H7 (cell line): ENCODE measurements at places on chromosomes 2 and 18. TPM values are rescaled to one million over a fixed set of nuclear protein-coding genes. Genes with fewer than 3 reads are reported as not detected.

DNA sequence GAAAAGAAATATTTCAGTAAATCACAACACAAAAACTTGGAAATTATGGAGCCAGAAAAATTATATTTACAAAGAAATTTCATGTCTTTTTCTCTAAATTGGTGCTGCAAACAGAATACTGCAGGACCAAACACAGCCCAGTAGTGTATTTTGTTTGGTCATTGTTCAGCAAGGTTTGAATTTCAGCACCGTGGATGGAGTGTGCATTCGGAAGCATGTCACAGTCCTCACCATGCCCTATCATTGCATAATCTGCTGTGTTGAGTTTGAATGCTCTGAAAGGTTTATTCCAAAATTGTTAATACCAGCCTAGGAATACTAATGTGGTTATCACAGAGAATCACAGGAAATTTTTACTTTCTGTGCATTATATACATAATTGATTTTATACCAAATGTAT lies 296.7 kb downstream of the METTL4 start:
- no peak for DNase-seq

The MOGAT1 gene
- not detected in 2 replicates for total RNA-seq

The CNDP1 gene
- total RNA-seq, result not detected in 2 replicates

The ST8SIA5 gene
- total RNA-seq, result 0.38 and 0.52 TPM in 2 replicates
